ENCODE measurements at places on chromosomes 5 and 9. TPM values are rescaled to one million over a fixed set of nuclear protein-coding genes. Genes with fewer than 3 reads are reported as not detected.

Gene SLC46A2
- total RNA-seq: 0.18 TPM

Gene SLC6A7
- total RNA-seq: not detected

Gene NOP16
- 19.2 TPM for total RNA-seq

Gene ECM2
- total RNA-seq: 65.6 TPM

Gene MYO10
- 19.8 TPM for total RNA-seq

Gene CARTPT
- total RNA-seq: not detected

Gene FST
- 16.8 TPM for total RNA-seq

Gene SYK
- 15.0 TPM for total RNA-seq

Gene GABRA6
- total RNA-seq: not detected

Gene KLF9
- 122 TPM for total RNA-seq
